ENCODE measurements at places on chromosomes 3 and 15.

DNA sequence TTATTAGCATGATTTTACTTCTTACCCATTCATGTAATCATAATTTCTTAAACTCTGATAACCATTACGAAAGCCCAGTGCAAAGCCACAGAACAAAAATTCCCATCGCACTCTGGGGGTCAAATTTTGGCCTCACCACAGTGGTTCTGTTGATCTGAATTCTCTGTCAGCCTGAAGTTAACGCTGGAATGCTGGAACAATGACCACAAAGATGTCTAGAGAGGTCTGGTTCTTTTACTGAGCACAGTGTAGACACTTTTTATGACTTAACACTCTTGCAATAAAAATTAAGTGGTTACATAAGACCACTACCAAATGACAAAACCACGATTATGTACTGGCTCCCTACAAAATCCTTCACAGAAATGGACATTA is 94.7 kb downstream of the PDZRN3 start:
- no peak for DNase-seq

DNA sequence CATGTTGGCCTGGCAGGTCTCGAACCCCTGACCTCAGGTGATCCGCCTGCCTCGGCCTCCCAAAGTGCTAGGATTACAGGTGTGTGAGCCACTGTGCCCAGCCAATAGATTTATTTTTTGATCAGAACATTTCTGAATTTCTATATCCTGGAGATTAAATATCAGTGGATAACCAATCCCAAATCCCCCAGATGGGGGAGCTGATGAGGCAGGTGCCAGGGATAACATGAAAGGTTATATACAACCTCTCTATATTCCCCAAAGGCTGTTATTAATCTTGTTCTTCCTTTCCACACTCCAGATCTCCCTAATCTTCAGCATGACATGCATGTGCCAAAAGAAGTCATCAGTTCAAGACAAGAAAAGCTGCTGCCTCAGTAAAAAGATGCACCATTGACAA is 112.3 kb downstream of the WDR76 start:
- no peak for DNase-seq

- no peak for DNase-seq
Measured at GRCh38 chr15:98292442-98293240, 332.1 kb downstream of the ARRDC4 start.

DNA sequence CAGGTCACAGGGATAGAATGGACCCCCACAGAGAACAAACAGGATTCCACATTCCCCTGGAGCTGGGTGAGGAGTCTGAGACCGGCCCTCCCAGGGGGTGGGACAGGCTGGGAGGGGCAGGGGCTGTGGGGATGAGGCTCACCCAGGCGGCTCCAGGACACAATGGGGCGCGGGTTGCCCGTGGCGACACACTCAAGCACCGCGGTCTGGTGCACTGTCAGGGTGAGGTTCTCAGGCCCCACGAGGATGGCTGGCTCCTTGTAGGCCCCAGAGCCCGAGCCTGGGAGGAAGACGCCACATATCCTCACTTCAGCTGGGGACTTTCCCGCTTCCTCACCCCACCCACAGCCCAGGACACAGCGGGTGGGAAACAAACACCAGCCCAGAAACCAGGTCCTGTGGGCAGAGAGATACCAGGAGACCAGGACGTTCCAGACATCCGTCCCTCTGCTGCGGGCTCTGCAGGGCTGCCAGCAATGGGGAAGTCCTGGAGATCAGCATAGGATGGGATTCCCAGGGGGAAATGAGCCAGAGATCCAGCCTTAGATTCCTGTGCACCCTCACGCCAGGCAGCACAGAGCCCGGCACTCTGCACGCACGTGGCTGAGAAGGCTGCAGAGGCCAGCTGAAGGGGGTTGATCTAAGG is 30.2 kb downstream of the RNU5B-1 start:
- DNase-seq = no peak

- no peak for DNase-seq
Measured at GRCh38 chr3:183313351-183313750, 60.3 kb downstream of the B3GNT5 start.

DNA sequence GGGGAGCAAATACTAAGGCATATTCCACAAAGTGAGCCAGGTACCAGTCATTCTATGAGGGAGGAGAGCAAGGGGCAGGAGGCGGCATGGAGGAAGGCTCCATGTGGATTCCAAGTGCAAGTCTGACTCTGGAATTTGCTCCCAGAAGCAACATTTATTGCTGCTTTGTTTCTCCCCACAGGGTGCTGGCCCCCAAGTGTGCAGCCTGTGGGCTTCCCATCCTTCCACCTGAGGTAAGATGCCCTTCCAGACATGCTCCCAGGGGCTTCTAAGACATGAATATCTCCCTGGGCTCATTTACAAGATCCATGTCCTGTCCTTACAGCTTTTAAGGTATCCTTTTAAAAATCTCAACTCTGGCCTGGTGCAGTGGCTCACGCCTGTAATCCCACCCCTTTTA is 15.9 kb upstream of the SACM1L start:
- DNase-seq = no peak

DNA sequence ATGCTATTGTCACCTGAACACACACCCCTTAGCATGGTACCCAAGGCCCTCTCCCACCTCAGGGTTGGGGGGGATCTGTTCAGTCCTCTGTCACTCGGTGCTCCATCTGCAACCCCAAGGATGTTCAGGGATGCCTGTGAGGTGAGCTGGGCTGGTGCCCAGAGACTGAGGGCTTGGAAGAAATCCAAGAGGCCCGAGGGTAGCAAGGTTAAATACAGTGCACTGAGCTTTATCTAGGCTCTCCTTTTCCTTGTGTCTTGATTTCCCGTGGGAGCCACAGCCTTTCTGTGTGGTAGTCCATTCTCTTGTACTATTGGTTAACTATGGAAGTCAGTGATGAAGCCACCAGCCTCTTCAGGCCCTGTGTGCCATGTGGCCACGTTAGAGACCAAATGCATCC is 18.7 kb upstream of the WNT5A start:
- no peak for DNase-seq

DNA sequence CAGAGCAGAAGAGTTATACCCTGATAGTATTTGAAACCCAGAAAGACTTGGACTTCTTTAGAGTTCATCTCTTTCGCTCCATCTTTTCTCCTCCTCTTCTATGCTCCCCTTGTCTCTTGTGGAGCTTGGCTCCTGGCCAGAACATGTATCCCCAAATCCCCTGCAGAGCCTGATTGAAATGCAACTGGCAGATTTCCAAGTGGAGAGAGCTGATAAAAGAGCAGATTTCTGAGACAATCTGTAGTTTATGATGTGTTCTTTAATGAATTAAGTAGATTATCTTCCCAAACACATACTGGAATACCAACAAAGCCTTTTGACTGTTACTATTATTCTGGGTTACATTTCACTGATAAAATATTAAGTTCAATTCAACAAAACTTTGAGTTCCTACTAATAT is 33.4 kb downstream of the UNC13C start:
- DNase-seq = no peak

- DNase-seq = peak; percentile 9
Measured at GRCh38 chr3:47370887-47371697, 9.7 kb upstream of the PTPN23 start.

DNA sequence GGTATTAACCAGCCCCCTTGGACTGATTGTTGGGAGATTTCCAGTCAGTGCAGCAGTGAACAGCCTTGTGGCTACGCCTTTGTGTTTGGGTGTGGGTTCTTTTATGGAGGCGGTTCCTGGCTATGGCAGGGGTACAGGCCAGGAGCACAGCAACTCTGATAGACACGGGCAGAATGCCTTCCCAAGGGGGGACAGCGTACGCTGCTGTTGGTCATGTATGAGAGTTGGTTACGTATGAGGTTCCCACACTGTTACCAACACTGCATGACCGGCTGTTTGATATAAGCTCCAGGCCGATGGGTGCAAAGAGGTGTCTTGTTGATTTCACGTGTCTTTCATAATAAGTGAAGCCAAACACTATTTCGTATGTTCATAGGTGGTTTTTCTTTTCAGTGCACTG is 187.8 kb downstream of the NSMCE3 start:
- no peak for DNase-seq

- DNase-seq = no peak
Measured at GRCh38 chr15:31083370-31083780, 18.1 kb downstream of the TRPM1 start.

DNA sequence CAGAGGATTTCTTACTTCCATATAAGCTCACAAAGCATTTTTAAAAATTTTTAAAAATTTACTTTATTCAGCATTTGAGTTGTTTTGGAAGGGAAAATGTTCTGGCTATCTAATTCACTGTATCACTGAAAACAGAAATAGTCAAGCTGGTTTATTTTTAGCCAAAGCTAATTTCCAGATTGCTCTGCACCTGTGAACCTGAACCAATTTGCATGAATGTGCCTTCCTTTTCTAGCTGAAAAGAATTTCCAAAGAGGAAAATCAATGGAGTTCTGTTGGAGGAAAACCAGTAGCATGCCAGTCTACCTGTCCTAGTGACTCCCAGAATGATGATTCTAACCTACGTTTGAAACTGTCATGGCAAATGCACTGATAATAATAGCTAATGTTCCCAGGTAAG is 134.2 kb upstream of the LIPC start:
- no peak for DNase-seq

DNA sequence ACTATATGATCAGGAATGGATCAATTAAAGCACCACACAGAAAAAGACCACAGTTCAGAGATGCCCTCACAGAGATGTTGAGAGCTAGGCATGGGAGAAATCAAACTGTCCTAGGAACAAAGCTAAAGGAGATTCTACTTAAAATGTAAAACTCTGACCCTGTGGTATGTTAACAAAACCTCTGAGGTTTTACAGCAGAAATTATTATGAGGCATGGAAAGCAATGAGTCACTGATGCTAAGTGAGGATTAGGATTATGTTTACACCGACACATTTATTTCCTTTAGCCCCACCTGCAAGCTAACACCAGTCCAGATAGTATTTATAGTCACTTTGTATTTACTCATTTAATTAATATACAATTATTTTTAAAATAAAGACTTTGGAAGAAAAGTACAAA is 1242.2 kb downstream of the OTOL1 start:
- no peak for DNase-seq
